ENCODE measurements at places on chromosomes 5 and 9.
A peak's percentile ranks its signal among the peaks of the same experiment; 100 is the strongest.

GRCh38 chr5:68818057-68818695 is 275.6 kb upstream of the SLC30A5 start:
- no peak for DNase-seq

- no peak for DNase-seq
Measured at GRCh38 chr5:82360022-82360421, 81.9 kb upstream of the RPS23 start.

GRCh38 chr9:110050925-110051355 is 157.0 kb downstream of the C9orf152 start:
- peak; percentile 27 for DNase-seq

- DNase-seq, result no peak
Measured at GRCh38 chr9:94729199-94729598, 2.7 kb downstream of the AOPEP start.

- no peak for DNase-seq
Measured at GRCh38 chr5:89279391-89280036, 396.5 kb upstream of the MEF2C start.

DNA sequence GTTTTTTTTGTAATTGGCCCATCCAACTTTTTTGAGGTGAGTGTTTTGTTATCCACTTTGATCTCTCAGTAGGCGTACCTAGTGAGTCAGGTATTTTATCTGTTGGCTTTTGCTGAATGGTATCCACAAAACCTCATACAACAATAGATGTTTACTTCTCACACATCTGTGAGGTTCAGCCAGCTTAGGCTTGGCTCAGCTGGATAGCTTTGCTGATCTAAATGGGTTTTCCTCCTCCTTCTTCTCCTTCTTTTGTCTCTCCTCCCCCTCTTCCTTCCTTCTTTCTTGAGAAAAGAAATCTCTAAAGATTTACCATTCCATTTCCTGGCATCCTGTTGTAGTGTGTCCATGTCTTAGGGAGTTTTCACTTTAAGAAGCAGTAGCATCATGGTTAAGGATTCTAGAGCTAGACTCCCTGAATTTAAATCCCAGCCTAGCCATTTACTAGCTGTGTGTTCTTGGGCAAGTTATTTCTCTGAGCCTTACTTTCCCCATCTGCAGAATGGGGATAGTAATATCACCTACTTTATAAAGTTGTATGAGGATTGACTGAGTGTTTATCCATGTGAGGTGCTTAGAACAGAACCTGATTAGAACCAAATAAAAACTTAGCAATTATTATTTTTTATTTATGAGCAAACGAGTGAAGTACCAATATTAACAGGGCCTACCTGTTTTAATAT is 126.3 kb downstream of the ARHGAP26 start:
- DNase-seq, result no peak

- no peak for DNase-seq
Measured at GRCh38 chr9:71552480-71552879, 215.8 kb downstream of the CEMIP2 start.

GRCh38 chr5:97062046-97062445 is 80.4 kb downstream of the LIX1 start:
- DNase-seq, result no peak

Data from activated CD4-positive, alpha-beta T cell treated with anti-CD3 and anti-CD28 coated beads, Interleukin-2, amount 50 U/mL, for 48 hours (primary cell).